Natural killer cell (primary cell): ENCODE measurements at places on chromosomes 6 and 20.

- no peaks in the 10 kb centered on the region for H3K27me3 ChIP-seq
- no peaks in the 10 kb centered on the region for H3K4me1 ChIP-seq
- H3K4me3 ChIP-seq: no peak overlapping the region
- no peaks in the 10 kb centered on the region for H3K36me3 ChIP-seq
- no peak for DNase-seq
Measured at GRCh38 chr20:48293671-48294070, 508.4 kb upstream of the SULF2 start.

GRCh38 chr6:17281100-17281496, at the start of gene RBM24:
TSS of gene RBM24 (plus strand) at chr6:17281361. CDS start at chr6:17281582, 221 bp downstream.
- peaks cover 10% of the 10 kb centered on the region for H3K4me1 ChIP-seq
- H3K27me3 ChIP-seq: peaks cover 26% of the 10 kb centered on the region
- no peaks in the 10 kb centered on the region for H3K36me3 ChIP-seq
- no peak within 1 kb of the TSS for H3K4me3 ChIP-seq
- DNase-seq: no peak

DNA sequence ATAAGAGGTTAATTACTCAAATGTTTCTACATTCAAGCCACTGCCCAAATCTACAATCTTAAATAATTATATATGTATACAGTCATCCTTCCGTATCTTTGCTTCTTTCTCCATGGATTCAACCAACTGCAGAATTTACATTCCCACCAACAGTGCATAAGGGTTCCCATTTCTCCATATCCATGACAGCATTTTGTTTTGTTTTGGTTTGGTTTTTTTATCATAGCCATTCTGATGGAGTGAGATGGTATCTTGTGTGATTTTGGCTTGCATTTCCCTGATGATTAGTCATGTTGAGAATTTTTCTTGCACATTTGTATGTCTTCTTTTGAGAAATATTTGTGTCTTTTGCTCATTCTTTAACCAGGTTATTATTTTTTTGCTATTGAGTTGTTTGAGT, 198.5 kb downstream of the C6orf118 start:
- no peak for DNase-seq
- H3K4me1 ChIP-seq: no peaks in the 10 kb centered on the region
- H3K4me3 ChIP-seq: no peak overlapping the region
- H3K27ac ChIP-seq: no peak overlapping the region
- no peaks in the 10 kb centered on the region for H3K36me3 ChIP-seq
- no peaks in the 10 kb centered on the region for H3K27me3 ChIP-seq

DNA sequence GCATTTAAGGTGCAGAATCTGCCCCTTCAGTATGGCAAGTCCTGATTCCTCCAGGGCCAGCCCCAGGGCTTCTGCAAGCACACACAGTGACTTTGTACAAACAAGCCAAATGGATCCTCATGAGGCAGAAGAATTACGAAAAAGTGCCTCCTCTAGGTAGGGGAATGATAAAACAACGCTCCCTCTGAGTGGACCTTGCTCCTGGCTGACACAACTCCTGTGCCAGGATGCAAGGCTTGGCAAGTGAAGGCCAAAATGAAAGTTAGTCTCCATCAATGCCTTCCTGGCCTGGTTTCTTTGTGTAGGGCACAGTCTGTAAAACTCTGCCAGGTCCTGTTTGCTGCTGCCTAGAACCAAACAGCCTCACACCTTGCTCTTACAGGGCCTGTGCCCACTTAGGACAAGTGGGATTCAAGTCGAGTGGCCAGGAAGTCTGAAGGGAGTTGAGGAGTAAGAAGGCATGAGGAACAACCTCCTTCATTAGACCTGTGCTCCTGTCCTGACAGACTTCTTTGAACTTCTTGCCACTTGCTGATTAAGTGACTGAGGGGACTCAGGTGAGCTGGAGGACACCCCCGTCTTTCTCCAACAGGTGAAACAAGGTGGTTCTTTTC, 417.1 kb downstream of the CDC5L start:
- no peak for DNase-seq
- no peak overlapping the region for H3K4me3 ChIP-seq
- H3K36me3 ChIP-seq: no peaks in the 10 kb centered on the region

- DNase-seq: no peak
- H3K4me1 ChIP-seq: no peaks in the 10 kb centered on the region
- no peak overlapping the region for H3K27ac ChIP-seq
- no peaks in the 10 kb centered on the region for H3K36me3 ChIP-seq
- no peaks in the 10 kb centered on the region for H3K27me3 ChIP-seq
Measured at GRCh38 chr6:131782764-131783163, 25.1 kb upstream of the ENPP1 start.

DNA sequence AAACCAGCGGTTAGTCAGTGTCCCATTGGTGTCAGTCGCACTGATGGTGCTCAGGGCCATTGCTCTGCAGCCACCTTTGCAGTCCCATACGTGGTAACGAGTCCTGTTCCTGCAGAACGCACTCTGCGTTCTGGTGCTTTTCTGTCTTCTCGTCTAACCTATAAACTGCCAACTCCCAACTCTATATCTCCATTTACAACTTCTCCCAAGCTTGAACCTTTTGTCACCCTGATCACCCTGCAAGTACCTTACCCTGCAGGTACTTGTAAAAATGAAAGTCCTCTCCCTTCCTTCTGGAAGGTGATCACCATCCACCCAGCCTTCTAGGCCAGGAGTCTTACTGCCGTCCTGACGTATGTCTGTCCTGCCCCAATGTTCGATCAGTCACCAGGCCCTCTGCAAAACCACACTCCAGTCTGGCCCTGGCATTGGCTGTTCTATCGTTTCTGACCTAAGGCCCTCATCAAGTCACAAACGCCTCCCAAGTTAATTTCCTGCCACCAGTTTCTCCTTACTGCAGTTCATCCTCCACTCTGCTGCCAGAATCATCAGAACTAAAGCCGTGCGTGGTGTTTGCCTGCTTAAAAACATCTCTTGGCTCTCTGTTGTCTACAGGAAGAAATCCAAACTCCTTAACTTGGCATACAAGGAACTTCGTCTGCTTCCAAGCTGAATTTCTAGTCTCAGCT, 7.9 kb downstream of the RREB1 start:
- no peak for DNase-seq
- H3K27ac ChIP-seq: no peak overlapping the region
- H3K36me3 ChIP-seq: no peaks in the 10 kb centered on the region
- H3K4me3 ChIP-seq: no peak overlapping the region
- no peaks in the 10 kb centered on the region for H3K27me3 ChIP-seq

DNA sequence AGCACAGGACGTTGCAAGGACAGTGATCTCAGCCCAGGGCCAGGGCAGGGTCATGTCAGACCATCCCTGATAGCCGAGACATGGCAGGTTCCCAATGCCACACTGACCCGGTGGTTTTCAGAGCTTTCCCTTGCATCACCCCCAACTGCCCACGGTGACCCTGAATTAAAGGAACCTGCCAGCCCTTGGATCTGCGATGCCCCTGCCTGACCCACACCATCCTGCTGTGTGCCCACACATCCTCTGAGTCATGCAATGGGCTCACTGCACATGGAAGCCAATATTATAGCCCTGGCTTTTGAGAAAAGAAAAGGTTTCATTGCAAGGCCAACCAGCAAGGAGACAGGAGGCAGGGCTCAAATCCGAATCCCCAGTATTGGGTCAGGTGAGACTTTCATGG, 132.6 kb upstream of the CST7 start:
- no peak overlapping the region for H3K27ac ChIP-seq
- no peaks in the 10 kb centered on the region for H3K4me1 ChIP-seq
- no peak overlapping the region for H3K4me3 ChIP-seq
- no peaks in the 10 kb centered on the region for H3K36me3 ChIP-seq
- no peaks in the 10 kb centered on the region for H3K27me3 ChIP-seq

DNA sequence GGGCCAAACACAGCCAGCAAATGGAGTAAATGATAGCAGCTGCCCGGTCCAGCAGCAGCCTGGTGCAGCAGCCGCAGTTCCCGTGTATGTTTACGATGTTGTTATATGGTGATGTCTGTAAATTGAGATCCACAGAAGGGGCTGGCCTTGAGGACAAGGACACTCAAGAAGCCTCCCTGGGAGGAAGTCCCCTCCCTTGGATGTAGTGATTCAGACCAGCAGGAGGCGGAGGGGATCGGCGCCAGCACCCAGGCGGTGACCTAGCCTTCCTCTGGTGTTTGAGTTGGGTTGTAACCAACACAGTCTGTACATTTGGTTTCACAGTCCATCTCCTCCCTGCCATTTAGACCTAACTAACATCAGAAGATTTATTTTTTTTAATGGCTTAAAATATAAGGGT, 187.8 kb downstream of the SYNDIG1 start:
- H3K27me3 ChIP-seq: no peaks in the 10 kb centered on the region
- H3K4me1 ChIP-seq: no peaks in the 10 kb centered on the region
- no peak overlapping the region for H3K4me3 ChIP-seq
- no peak overlapping the region for H3K27ac ChIP-seq
- no peak for DNase-seq
